ENCODE measurements at places on chromosomes 3 and 15.

GRCh38 chr3:73549051-73549600 lies 75.6 kb downstream of the PDZRN3 start:
- no peak for DNase-seq

- no peak for DNase-seq
Measured at GRCh38 chr15:71325481-71325880, 210.2 kb downstream of the THSD4 start.

- no peak for DNase-seq
Measured at GRCh38 chr3:152177757-152178156, 91.0 kb upstream of the MBNL1 start.

GRCh38 chr3:55191911-55192775 lies 264.3 kb upstream of the LRTM1 start:
- peak; percentile 88 for DNase-seq

- no peak for DNase-seq
Measured at GRCh38 chr3:42067326-42067725, 23.8 kb upstream of the TRAK1 start.

DNA sequence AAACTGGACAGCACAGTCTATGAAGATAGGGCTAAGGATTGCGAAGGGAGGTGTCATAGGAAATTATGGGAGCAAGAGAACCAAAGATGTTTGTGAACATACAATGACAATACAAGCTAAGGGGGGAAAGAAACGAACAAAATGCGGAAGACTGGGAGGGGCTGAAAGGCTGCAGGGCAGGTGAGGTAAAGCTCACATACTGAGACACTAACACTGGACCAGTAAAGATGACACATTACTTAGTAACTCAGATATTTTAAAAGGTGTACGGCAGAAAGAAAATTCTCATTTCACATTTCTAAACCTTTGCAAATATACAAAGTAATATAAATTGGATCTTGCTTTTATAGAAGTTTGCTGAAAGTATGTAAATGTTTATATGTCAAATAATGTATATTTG lies 10.1 kb downstream of the CLDND1 start:
- peak; percentile 44 for DNase-seq

GRCh38 chr3:120487191-120487650 lies 36.4 kb upstream of the FSTL1 start:
- DNase-seq, result peak; percentile 70

GRCh38 chr15:83276661-83277060 lies 7.8 kb downstream of the BNC1 start:
- peak; percentile 35 for DNase-seq

DNA sequence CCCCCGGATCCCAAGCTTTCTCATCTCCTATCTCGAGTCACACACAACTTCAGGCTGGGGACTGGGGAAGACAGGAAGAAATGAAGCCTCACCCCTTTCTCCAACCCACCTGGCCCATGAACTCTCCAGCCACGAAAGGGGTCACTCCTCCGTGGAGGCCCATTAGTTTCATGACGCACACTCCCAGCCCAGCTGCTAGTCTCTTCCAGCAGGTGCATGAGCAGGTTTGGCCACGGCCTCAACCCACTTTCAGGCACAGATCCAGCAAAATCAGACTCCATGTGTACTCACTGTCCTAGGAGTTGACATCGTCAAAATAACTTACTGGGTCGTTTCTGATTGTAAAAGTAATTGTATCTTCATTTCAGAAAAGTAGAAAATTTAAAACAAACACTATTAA lies 76.6 kb downstream of the C3orf70 start:
- no peak for DNase-seq

DNA sequence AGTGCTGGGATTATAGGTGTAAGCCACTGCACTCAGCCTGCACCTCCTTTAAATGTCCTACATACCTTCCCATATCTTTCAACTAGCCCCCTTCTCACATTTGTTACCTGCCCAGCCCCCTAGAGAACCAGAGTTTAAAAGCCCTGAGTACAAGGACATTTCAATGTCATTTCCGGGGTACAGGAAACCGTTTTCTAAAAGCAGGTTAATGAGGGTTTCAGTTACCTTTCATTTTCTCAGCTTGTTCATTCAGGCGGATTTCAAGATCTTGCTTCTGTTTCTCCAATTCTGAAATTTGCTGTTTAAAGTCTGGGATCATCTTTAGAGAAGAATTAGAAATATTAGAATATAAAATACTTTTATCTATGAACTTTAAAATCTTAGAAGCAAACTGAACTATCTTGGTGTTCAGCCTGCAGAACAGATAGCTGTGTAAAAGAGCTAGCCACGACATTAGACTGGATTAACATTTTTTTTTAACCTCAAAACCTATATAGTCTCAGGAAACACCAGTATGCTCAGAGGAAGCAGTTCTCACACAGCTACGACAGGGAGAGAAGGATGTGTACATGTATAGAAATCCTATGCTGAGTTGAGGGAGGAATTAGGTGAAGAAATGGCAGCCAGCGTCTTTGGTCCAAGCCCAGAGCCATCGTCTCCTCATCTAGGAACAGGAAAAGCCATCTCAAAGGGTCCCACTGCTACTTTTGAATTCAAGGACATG lies 29.9 kb upstream of the GNB5 start:
- DNase-seq, result no peak

DNA sequence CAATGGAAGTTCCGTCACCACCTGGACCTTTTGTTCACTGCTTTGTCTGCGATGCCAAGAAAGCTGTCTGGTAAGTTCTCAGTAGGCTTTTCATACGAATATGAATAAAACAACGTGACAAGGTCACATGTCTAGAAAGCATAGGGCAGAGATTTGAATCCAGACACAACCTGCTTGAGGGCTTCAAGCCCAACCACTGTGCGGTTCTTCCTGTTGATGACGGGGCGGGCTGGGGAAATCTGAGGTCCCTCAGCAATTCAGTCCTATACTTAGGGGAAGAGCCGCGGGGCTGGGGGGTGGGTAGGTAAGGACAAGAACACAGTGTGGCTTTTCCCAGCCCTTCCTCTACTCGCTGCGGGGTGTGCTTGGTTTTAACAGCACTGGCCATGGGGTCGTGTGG lies 32.4 kb upstream of the SMAD3 start:
- DNase-seq, result no peak

GRCh38 chr3:94026623-94027022 lies 1.8 kb downstream of the STX19 start:
- DNase-seq, result no peak

DNA sequence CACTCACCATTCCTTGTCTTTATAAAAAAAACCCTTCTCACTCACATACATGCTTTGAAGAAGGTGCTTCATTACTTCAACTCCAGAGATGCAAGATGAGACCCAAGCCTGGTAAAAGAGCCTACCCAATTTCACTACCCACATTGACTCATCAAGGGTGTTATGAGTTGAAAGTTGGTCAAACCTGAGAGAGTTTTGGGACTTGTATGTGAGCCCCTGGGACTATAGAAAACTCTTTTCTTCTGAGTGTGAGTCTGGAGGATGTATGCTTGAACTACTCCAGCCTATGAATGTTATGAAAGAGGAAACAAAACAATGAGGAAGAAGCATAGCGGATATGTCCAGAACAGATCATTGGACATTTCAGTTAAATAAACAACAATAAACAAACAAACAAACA lies 106.5 kb upstream of the SATB1 start:
- no peak for DNase-seq

GRCh38 chr15:39697509-39697908 lies 85.1 kb downstream of the FSIP1 start:
- DNase-seq, result no peak

GRCh38 chr15:43873651-43874050 lies 46.8 kb downstream of the WDR76 start:
- DNase-seq, result no peak

DNA sequence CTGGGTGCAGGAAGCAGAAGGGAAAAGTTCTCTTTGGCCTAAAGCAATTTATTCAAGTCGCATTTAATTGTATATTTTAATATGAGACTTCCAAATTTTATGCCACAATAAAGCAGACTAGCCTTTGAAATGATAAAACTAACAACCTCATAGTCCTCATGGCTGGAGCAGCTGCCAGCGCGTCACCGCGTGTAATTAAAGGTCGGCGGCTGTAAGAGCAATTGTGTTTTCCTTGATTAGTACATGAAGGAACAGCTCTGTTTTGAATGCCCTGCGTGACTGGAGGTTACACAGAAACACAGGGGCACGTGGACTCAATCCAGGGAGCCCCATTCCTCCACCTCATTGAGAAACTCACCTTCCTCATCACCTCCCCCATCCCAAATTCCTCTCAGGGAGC lies 10.1 kb upstream of the LRRC15 start:
- DNase-seq, result no peak

DNA sequence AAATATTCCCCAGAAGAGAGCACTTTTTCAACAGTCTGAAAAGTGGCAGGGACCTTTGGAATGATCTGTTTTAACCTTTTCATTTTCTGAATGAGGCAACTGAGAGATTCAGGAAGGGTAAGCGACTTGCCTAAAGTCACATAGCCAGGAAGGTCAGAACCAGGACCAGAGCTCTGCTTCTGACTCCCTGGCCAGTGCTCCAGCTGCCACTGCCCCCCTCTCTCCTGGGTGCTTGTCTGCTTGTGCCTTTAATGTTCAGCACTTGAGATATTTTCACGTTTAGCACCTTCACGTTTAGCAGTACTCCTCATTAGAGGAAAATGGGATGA lies 68.3 kb downstream of the SMAD3 start:
- no peak for DNase-seq
